ENCODE measurements at places on chromosomes 4 and X. TPM values are rescaled to one million over a fixed set of nuclear protein-coding genes. Genes with fewer than 3 reads are reported as not detected.

The CXCL9 gene
- not detected for total RNA-seq

The RBM47 gene
- total RNA-seq, result 29.2 TPM

The TECRL gene
- not detected for total RNA-seq

The LDOC1 gene
- total RNA-seq, result 98.1 TPM

The FHDC1 gene
- total RNA-seq, result 0.93 TPM

The SOWAHB gene
- total RNA-seq, result 0.02 TPM

The PLAC1 gene
- total RNA-seq, result 0.59 TPM

The NPNT gene
- 0.28 TPM for total RNA-seq

The ETDA gene
- not detected for total RNA-seq

The FAT1 gene
- 125 TPM for total RNA-seq

The CFAP99 gene
- 0.16 TPM for total RNA-seq

The TDO2 gene
- 0.55 TPM for total RNA-seq

The SUPT20HL1 gene
- total RNA-seq, result not detected

The SRPK3 gene
- total RNA-seq, result 0.06 TPM

The MTNR1A gene
- 0.50 TPM for total RNA-seq

The DSPP gene
- total RNA-seq, result not detected

The QRFPR gene
- total RNA-seq, result 0.08 TPM

The TBC1D8B gene
- 1.3 TPM for total RNA-seq

The TRIM75 gene
- total RNA-seq, result not detected

The SMIM10 gene
- total RNA-seq, result 0.11 TPM

The USP27X gene
- total RNA-seq, result 4.4 TPM

The PRICKLE3 gene
- 11.8 TPM for total RNA-seq

The GPC3 gene
- total RNA-seq, result not detected

The PRRG1 gene
- total RNA-seq, result 4.3 TPM

The NRK gene
- total RNA-seq, result not detected

The CD38 gene
- total RNA-seq, result 13.0 TPM

The UGT2B11 gene
- total RNA-seq, result 0.11 TPM

The TCEAL7 gene
- total RNA-seq, result not detected

Measured in A549 treated with AZD2906 at 1 μM for 4 hours (cell line).